M059J (cell line): ENCODE measurements at places on chromosomes 2 and 18.
A peak's percentile ranks its signal among the peaks of the same experiment; 100 is the strongest.

DNA sequence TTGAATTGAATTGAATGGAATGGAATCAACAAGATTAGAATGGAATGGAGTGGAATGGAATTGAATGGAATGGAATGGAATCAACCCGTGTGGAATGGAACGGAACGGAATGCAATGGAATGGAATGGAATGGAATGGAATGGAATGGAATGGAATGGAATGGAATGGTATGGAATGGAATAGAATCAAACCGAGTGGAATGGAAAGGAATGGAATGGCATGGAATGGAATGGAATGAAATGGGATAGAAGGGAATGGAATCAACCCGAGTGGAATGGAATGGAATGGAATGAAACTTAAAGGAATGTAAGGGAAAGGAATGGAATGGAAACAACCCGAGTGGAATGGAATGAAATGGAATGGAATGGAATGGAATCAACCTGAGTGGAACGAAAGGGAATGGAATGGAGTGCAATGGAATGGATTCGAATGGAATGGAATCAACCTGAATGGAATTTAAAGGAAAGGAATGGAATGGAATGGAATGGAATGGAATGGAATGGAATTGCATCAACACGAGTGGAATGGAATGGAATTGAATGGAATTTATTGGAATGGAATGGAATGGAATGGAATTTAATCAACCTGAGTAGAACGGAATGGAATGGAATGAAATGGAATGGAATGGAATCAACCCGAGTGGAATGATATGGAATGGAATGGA is 1146.6 kb downstream of the RPIA start:
- no peak for DNase-seq

DNA sequence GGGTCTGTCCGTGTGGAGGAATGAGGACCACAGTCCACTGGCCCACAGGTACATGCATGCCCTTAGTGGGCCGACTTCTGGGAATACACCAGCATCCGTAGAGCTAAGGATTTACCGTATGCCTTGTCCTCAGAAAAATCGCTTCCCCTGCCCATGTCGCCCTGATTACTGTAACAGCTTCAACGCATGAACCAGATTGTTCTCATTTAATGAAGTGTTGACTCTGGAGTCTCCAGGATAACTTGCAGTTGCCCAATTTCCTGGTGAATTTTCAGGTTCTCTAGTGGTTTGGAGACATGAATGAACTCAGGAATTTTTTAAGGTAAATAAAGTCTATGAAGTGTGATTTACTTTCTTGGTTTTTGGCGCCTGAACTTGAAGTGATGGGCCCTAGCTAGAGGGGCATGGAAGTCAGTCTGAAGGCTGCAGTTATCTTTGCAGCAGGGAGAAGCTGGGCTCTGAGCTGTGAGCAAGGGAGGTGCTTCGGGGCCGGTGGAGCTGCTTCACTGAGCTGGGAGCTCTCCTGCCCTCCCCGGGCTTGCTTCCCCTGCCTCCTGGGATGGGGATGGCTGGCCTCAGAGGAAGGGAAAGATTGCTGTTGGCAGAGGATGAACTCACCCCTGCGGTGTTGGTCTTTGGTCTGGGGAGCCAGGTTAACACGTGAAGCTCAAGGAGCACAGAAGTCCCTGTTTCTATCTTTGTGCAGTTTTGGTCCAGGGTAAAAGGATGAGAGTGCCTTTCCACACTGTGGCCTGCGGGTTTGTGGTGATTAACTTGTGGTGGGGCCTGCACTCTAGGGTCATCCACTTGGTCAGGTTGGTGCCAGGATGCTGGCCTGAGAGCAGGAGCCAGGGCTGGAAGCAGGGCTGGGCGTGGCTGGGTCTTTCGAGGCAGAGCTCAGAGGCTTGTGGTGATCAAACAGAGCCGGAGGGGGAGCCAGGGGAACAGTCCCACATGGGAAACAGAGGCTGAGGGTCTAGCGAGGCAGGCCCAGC is 28.1 kb downstream of the TCF7L1 start:
- DNase-seq = peak; percentile 76

GRCh38 chr2:64928813-64929212 is 60.4 kb upstream of the SLC1A4 start:
- DNase-seq = no peak

DNA sequence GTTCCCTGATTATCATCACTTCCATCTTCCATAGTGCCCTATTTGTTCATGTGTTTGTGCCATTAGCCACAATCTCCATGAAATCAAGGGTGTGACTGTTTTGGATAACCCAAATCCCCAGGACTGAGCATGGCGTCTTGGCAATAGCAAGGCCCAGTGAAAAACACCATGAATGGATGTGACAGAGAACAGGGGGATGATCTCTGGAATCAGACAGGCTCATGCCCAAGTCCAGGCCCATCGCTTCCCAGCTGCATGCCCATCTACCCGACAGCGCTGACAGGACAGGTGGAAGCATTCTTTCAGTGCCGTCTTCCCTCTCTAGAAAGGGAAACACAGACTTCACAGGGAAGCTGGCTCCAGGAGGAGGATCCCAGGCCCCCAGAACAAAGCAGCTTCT is 50.0 kb downstream of the HDLBP start:
- DNase-seq = no peak

DNA sequence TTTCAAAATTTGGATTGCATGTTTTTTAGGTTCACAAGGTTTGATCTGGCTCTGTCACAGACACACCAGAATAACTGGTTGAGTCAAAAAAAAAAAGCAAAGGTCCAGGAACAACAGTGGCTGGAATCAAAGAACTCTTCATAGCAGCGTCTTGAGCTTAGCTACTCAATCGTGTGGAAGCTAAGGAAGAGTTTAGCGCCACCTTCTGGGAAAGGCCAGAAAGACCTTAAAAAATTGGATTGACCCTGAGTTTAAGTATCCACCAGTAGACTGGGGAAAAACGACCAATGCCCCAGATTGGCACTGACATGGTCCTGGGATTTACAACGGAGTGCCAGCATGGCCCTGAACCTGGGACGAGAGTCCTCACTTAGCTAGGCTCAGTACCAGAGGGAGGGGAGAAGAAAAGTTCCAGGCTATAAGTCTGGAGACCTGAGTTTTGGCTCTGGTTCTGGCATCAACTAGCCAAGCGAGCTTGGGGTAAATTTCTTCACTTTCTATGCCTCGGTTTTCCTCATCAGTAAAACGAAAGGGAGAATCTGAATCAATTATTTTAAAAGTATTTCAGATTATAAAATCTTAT is 71.1 kb upstream of the TFCP2L1 start:
- peak; percentile 53 for DNase-seq

DNA sequence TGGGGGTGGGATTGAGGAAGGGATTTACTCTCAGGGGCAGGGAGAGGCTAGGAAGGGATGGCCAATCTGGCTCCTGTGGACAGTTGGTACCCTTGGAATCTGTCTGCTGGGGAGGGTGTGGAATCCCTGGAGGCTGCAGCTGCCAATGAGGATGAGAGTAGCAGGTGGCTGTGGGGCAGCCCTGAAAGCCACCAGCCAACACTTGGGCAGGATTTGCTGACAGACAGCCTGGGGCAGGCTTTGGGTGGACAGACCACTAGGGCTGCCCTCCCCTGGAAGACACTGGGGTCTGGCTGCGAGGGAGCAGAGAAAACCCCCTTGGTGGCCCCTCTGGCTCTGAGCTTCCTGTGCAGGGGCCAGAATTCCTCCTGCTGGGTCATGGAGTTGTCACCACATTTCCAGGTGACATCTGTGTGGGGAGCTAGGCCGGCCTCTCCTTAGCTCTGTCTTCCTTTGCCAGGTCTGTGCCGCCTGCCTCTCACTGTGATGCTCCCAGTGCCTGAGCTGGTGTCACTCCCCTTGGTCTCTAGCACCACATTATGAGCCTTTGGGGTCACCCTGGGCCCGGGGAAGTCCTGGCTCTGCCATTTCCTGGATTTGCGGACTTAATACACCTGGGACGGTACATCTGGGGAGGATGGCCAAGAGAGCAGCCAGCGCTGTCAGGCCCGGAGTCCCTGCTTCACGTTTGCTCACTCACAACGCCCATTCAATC is 13.4 kb upstream of the ARHGEF4 start:
- DNase-seq = no peak

DNA sequence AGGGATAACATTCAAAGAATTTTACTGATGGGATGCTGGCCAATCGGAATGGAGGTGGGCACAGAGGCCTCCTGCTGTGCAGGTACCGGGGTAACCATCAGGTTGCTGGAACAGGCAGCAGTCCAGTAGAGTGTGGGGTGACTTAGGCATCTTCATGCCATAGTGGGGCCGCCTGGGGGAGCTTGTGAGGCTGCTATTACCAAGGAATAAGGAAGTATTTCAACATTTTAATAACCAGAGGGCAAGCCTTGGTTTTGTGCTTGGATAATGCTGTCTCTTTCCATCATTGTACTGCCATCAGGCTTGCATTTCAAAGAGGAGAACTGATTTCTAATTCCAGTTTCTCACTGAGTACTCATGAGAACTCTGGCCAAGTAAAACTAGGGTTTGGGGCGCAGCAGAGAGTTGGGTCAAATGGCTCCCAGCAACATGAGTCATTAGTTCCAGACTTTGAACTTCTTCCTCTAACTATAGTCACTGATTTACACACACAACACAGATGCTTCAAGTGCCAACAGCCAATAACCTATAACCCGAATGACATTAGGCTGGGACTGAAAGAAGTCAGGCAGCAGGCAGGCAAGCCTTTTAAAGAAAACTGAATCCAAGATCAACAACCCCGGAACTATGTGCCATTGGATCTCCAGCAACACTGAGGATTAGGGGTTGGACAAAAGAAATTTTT is 56.1 kb upstream of the FHL2 start:
- DNase-seq = peak; percentile 93

- DNase-seq = no peak
Measured at GRCh38 chr18:79625195-79625923, 54.2 kb upstream of the CTDP1 start.

GRCh38 chr2:127422559-127423477 is 4.6 kb downstream of the PROC start:
- peak; percentile 18 for DNase-seq

- DNase-seq = no peak
Measured at GRCh38 chr2:22282220-22282619, 1102.8 kb upstream of the KLHL29 start.

DNA sequence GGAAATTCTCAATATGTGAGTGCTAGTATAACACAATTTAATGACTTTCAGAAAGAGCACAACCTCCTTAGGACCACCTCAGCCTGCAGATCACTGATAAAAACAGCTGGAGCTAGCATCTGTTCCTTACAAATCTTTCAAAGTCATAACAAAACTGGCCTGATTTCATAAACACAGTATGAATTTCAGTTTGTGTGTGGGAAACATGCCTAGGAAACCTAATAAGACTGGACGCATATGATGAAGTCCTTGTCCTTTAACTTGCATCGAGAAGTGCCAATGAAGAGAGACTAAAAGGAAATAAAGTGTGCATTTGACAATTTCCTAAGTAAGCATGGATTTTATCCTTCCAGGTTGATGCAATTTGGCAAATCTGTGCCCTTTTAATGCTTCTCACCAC is 74.1 kb upstream of the KLHL14 start:
- DNase-seq = no peak

- no peak for DNase-seq
Measured at GRCh38 chr18:77114415-77115191, 18.0 kb downstream of the MBP start.

- no peak for DNase-seq
Measured at GRCh38 chr2:158624071-158624667, 167.4 kb downstream of the PKP4 start.

- no peak for DNase-seq
Measured at GRCh38 chr18:69402533-69402989, 1.9 kb downstream of the DOK6 start.

GRCh38 chr2:47704287-47704686 is 78.7 kb upstream of the MSH6 start:
- no peak for DNase-seq

GRCh38 chr2:2914252-2914651 is 463.4 kb downstream of the EIPR1 start:
- DNase-seq = no peak

DNA sequence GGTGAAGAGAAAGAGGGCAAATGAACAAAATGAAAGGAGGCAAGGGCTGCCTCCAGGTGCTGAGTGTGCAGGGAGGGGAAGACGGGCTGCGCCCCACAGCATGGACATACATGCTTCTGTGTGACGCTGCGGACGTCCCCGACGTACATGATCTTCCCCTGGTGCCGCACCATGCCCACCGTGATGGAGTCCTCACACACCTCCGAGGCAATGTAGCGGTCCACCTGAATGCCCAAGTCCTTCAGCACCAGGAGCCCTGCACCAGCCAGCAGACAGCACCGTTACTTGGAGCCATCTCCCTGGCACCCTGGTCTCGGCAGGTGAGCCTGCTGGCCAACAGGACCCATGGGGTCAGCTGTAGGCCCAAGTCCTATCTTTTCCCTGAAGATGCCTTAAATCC is 73.1 kb upstream of the POMC start:
- no peak for DNase-seq

- DNase-seq = no peak
Measured at GRCh38 chr2:143675021-143675420, 545.8 kb downstream of the ARHGAP15 start.

GRCh38 chr2:65587779-65588178 is 155.4 kb upstream of the SPRED2 start:
- no peak for DNase-seq
